ENCODE measurements at places on chromosomes 13 and 19.

- peak; percentile 83 for DNase-seq
Observed at GRCh38 chr19:18173572-18174288, at the start of gene IFI30. Gene IFI30, plus strand, starts transcription at chr19:18173813. Its CDS starts 29 bp downstream, at chr19:18173842.

- no peak for DNase-seq
Observed at GRCh38 chr13:99339736-99340397, 32.7 kb upstream of the GPR183 start.

DNA sequence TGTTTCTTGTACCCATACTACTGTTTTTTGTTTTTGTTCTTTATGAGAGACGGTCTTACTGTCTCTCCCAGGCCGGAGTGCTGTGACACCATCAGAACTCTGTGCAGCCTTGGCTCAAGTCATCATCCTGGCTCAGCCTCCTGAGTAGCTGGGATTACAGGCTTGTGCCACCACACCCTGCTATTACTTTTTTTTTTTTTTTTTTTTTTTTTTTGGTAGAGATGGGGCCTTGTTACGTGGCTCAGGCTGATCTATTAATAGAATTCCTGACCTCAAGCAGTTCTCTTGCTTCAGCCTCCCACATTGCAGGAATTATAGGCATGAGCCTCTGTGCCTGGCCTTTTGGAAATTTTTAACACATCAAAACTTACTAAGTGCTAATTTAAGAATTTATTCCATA, 2.9 kb upstream of the ZNF304 start:
- DNase-seq = no peak

DNA sequence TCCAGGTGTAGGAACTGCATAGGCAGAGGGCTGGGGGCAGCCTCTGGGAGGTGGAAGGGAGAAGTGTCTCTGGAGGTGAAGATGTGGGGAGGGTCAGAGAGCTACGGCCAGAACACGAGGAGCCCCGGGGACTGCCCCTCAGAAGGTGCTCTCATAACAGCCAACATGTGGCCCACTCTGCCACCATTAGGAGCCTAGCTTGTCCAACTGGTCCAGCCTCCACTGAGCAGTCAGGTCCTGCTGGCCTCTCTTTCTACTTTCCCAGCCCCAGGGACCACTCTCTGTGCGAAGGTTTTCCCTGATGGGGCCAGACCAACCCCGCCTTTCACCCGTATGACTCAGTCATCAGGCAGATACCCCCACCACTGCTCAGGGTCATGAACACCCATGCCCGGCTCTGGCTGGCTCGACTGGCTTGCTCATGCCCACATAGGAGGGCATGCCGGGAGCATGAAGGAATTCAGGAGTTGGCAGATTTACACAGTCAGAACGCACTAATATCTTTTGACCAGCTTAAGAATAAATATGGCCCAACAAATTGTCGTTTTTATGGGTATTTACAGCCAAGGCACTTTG, 37.5 kb upstream of the C19orf12 start:
- no peak for DNase-seq

DNA sequence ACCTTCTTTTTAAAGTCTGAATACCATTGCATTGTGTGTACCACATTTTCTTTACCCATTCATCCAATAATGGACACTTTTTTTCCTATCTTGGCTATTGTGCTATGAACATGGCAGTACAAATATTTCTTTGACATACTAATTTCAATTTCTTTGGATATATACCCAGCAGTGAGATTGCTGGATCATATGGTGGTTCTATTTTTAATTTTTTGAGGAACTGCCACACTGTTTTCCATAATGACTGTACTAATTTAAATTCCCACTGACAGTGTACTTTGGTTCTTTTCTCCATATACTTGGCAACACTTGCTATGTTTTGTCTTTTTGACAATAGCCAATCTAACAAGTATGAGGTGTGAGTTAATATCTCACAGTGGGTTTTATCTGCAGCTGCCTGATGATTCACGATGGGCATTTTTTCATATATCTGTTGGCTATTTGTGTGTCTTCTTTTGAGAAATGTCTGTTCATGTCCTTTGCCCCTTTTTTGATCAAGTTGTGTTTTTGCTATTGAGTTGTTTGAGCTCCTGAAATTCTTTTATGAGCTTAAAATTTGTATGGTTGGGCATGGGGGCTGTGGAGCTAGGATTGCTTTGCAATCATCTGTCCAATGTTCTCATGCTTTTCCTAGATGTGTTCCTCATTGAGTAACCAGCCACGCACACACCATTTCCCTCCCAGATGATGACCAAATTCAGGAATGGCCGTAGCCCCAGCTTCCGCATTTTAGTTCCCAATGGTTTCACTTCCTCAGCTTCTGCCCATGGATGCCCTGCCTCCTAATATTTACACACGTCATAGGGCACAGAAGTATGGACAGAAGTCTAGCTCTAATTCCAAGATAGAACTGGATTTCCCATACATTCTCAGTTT, 380.0 kb upstream of the SGCG start:
- no peak for DNase-seq

DNA sequence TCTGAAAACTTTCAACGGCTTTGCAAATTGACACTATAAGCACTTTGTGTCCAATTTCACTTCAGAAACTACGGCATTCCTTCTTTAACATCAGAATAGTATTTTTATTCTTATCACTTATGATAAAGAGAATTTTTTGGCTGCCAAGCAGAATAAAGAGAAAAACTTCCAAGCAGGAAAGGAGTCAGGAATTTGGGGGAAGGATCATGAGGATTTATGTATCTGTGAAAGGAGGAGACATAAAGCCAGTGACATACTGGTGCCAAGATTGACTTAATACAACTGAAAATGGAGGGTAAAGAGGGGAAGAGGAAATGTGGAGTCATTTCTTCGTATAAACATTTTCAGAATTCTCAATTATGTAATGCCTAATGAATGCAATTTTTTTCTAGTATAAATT, 94.7 kb downstream of the RBM26 start:
- no peak for DNase-seq

- no peak for DNase-seq
Observed at GRCh38 chr19:9308091-9308770, 1.4 kb downstream of the ZNF699 start.

DNA sequence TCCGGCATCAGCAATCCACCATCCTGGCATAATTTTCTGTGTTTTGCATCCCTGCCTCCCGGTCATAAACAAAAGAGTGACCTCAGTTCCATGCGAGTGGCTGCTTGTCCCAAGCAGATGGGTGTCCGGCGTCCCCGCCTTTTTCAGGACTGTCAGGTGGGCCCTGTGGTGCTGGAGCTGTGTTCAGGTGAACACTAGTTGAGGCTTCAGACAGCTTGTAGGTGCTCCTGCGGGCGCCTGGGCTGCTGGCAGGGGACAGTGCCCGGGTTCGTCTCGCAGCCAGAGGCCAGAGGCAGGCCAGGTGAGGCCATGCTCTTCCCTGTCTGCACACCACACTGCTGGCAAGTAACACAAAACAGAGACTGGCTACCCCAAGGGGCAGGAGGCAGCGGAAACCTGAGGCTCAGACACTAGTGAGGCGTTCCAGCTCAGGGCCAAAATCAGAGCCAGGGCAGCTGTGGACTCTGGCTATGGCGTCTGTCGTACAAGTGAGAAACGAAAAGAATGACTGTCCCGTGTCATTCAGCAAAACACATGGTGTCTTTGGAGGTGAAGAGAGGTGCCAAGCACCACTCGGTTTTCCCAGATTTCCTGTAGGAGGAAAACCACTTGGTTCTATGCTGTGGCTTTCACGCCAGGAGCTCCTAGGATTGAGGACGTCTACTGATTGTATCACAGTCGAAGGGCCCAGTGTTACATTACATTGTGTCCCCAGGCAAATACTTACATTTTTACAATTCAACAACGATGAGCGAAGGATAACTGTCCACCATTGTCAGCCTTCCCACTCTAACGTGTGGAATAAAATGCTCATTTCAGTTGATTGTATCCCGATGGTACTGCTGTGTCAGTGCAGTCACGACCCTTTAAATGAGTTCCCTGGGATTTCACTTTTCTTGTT, 104.0 kb downstream of the ATP11A start:
- no peak for DNase-seq

DNA sequence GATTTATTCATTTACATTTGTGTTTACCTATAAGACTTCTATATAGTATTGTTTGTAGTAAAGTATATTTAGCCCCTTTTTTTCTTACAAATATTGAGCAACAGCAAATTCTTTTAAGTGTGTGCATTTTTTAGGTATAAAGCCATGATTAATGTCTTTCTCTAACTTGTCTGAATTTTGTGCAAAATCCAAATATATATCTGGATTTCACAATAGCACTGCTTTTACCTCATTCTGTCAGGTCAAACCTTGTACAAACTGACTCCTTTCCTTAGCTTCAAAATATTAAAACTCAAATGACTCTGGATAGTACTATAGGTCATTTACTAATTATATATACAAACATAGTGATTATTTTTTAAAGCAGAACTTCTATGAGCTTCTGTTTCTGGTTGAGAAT, 563.0 kb upstream of the SPRY2 start:
- no peak for DNase-seq

DNA sequence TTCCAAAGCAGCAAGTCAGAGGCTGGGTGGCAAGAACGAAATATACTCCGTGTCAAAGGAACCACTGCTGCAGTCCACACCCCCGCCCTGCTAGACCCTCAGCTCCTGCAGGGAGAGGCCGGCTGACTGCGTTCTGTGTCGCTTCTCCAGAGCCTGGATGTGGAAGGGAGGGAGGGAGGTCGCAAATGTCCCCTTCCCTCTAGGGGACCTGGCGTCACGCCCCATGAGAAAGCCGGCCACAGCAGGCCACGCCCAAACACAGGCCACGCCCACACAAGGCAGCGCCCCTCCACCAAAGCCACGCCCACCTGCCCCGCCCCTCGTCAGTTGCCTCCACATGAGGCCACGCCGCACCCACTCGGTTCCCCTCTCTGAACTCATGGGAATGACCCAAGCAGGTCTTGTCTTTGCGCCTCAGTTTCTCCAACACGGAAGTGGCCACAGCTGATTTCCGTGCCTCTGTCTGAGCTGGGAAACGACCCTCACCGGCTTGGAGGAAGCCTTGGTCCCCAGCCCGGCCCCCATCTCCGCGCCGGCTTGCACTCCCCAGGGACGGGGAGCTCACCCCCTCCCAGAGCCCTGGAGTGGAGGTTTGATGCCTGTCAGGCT, 38.4 kb upstream of the TCF3 start:
- no peak for DNase-seq

- DNase-seq = no peak
Observed at GRCh38 chr13:24085662-24086061, 74.9 kb upstream of the SPATA13 start.

- no peak for DNase-seq
Observed at GRCh38 chr13:92830821-92831220, 395.8 kb upstream of the GPC6 start.

- no peak for DNase-seq
Observed at GRCh38 chr13:51772781-51773180, 31.2 kb downstream of the DHRS12 start.

GRCh38 chr19:54287456-54287855, 6.5 kb upstream of the LILRB2 start:
- no peak for DNase-seq

DNA sequence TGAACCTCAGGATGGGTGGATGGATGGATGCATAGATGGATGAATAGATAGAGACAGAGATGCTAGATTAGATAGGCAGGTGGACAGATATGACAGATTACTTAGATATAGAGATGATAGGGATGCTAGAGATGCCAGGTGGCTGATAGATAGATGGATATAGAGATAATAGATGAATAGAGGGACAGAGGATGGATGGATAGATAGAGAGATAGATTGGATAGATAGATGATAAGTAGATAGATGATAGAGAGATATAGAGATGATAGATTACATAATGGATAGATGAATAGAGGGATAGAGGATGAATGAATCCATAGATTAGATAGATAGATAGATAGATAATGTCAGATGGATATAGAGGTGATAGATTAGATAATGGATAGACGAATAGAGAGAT, 88.4 kb upstream of the TM9SF2 start:
- no peak for DNase-seq

- DNase-seq = no peak
Observed at GRCh38 chr13:46717856-46718255, 79.1 kb downstream of the ESD start.

DNA sequence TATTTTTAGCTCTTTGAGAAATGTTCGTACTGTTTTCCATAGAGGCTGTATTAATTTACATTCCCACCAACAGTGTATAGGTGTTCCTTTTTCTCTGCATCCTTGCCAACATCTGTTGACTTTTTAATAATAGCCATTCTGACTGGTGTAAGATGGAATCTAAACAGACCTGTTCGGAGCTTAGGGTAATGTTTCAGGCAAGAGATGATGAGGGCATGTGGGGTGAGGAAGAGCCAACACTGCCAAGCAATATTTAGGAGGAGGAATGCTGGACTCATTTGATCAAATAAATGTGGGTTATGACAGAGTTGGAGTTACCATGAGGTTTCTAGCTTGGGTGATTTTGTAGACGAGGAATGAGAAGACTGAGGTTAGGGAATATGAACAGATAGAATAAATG, 382.9 kb downstream of the KLF12 start:
- no peak for DNase-seq

GRCh38 chr13:92727118-92727517, 499.5 kb upstream of the GPC6 start:
- no peak for DNase-seq

DNA sequence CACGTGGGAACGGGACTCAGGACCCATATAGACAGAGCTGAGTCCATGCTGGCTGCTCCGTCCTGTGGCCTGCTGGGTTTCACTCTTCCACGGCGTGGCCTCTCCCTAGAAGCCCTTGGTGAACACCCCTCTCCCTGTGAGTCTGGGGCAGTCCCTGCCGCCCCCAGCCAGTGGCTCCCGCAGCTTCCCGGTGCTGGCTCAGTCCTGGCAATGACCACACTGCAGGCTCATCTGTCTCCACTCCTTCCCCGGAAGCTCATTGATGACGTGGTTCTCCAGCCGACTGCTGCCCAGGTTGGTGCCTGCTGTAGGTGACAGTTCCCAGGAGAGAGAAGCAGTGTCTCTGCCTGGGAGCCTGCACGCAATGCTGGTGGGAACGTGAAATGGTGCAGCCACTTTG, 2.1 kb upstream of the TEX29 start:
- DNase-seq = no peak

DNA sequence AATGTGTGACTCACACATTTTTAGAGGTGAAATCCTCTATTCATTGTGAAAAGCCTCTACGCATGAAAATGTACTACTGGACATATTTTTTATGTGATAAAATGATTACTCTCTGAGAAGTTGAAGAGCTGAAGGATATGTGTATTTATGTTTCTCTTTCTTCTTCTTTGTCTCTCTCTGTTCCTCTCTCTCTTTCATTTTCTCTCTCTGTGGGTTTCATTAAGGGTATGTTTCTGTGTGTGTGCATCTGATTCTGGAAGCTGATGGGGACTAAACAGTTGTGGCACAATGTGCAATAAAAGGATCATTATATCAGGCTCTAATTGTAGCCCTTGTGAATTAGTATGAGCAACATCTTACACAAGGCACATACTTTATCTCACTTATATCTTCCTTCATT, 867.7 kb downstream of the PCDH9 start:
- DNase-seq = no peak

GRCh38 chr13:42611086-42611779, 37.3 kb downstream of the TNFSF11 start:
- DNase-seq = no peak

GRCh38 chr13:31611214-31611613, 128.1 kb upstream of the RXFP2 start:
- DNase-seq = no peak
